ENCODE measurements at places on chromosomes 4 and X.
A peak's percentile ranks its signal among the peaks of the same experiment; 100 is the strongest.

GRCh38 chrX:37998586-37999262 lies 7.6 kb upstream of the SYTL5 start:
- DNase-seq: peak; percentile 10

GRCh38 chrX:119745283-119745848 lies 13.0 kb upstream of the SOWAHD start:
- DNase-seq: no peak

DNA sequence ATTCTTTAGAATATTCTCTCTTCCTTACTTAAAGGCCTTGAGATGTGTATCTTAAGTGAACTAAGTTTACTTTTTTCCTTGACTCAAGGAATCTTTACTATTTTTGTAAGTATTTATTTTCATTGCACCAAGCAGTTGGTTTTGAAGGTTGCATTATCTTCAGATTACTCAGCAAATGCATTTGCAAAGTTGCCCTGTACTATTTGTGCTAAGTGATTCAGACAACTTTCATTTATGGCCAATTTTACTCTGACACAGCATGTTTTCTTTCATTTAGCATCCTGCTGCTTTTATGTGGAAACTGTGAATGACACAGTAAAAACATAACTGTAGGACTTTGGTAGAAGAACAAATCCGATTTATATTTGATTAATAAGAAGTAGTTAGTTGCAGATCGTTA lies 191.0 kb downstream of the CCSER1 start:
- DNase-seq: peak; percentile 66

- DNase-seq: no peak
Observed at GRCh38 chr4:76626686-76627465, 191.8 kb downstream of the SHROOM3 start.

- no peak for DNase-seq
Observed at GRCh38 chr4:107252571-107252970, 216.5 kb upstream of the DKK2 start.

- no peak for DNase-seq
Observed at GRCh38 chr4:6986072-6986780, 56.9 kb upstream of the TADA2B start.

DNA sequence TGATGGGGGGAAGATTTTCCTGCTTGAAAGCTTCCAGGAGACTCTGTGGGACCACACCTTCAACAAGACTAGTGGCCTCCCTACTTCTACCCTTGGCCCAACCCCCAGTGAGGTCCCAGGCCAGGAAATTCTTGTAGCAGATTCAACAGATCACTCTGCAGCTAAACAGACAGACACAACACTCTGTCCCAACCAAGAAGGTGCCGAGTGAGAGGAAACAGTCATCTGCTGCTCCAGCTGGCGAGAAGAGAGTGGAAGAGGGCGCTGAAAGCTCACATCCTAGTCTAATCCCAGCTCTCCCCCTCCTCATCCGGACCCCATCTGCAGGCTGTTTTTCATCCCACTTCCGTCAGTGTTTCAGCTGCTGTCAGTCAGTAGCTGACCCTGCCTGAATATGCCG lies 63.4 kb downstream of the CHRDL1 start:
- DNase-seq: no peak

GRCh38 chr4:73127839-73128453 lies 58.4 kb upstream of the COX18 start:
- DNase-seq: no peak

- no peak for DNase-seq
Observed at GRCh38 chrX:31349515-31349914, 277.7 kb upstream of the FTHL17 start.

DNA sequence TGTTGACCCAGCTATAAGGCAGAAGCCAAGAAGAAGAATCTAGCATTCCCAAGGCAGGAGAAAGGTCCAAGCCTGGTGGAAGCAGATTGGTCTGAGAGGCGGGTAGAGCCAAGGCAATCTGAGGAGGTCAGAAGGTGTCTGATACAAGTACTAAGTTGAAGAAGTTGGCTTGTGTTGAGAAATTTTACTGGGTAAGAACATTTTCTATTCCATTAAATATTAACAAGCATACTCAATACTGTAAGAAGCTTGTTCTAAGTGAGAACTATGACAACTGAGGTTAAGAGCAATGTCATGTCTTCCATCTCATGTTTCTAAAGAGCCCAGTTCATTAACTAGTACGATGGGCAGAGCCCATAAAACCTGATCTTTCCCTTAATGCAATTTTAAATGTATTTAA lies 75.0 kb downstream of the FAM13A start:
- DNase-seq: no peak

GRCh38 chrX:70452143-70452733 lies 7.6 kb downstream of the DLG3 start:
- no peak for DNase-seq

GRCh38 chr4:76198411-76199237 lies 15.0 kb downstream of the SCARB2 start:
- DNase-seq: peak; percentile 50

GRCh38 chr4:113673450-113673849 lies 88.1 kb downstream of the CAMK2D start:
- DNase-seq: no peak

DNA sequence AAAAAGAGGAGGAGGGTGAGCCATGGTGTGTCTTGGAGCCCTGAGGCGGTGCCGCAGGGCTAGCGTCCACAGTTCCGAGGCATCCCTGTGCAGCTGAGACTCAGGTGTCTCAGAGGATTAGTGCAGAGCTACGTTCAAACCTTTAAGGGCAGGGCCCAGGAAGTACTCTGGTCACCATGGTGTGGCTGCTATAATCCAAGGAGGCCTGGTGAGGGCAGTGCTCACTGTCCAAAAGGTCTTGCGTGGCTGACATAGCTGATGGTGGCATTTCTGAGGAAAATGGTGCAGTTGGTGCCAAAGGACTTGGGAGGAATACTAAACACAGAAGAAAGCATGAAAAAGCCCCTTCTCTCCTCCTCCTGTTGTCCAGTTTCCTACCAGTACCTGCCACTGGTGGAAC lies 146.9 kb downstream of the DCHS2 start:
- no peak for DNase-seq

DNA sequence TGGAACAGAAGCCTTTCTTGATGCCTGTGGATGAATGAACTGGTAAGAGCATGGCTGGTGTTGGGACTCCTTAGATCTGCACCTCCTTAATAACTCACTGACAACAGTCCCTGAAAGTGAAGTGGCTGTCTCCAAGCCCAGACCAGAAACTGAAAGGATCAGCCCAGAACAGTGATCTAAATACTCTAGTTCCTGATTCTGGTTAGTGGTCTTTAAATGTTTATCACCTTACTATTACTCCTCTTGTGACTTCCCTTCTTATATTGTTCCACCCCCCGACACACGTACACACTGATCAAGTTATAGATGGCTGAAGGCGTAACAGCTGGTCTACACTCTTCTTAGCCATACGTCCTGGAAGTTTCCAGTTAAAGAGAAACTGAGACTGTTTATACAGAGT lies 33.8 kb upstream of the ARMCX2 start:
- DNase-seq: no peak

GRCh38 chr4:20015636-20016224 lies 236.0 kb upstream of the SLIT2 start:
- DNase-seq: no peak

GRCh38 chr4:7817877-7818398 lies 121.7 kb downstream of the AFAP1 start:
- DNase-seq: no peak

DNA sequence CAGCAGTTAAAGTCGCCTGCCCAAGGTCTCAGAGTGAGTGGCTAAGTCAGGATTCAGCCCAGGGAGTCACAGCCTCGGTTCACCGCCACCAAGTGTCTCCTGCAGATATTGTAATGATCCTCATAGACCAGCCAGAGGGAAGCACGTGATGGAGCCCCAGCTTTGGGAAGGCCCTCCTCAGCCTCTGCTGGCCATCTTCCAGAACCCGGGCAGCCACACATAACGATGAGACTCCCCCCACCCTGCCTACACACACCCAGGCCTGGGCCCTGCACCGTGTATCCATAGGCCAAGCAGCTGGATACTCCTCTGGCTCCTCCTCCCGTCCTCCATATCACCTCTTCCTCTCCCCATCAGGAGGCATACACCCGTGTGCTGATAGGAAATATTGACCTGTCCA lies 19.6 kb upstream of the SASH3 start:
- no peak for DNase-seq

DNA sequence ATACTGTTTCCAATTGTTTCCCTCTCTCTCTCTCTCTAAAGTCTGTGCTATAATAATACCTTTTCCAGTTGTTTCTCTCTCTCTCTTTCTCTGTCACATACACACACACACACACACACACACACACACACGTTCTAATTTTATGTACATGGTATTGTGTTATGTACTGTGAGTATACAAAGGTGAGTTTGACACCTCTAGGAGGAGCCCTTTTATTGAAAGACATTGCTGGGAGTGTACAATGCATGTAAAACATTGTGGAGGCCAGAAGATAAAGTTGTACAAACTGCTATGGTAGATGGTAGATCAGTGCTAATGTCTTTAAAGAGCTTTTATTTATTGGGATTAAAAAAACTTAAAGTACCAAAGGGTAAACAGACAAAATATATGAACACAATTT lies 53.6 kb downstream of the BLTP1 start:
- DNase-seq: no peak

DNA sequence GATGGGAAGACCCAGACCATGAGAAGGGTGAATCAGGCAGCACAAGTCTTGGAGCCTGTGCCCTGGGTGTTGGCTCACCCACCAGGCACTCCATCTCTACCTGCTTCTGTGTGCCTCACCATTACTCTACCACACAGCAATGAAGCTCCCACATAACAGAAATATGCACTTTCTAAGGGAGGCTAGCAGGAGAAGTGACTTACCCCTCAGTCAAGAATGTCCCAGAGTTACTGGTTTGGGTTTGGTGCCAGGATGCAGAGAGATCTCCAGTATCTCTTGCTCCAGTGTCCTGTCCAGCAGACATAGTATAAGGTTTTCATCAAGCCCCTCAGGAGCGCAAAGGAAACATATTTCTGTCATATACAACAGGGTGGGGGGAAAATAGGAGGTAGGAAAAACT lies 11.3 kb upstream of the RAB40A start:
- DNase-seq: no peak

DNA sequence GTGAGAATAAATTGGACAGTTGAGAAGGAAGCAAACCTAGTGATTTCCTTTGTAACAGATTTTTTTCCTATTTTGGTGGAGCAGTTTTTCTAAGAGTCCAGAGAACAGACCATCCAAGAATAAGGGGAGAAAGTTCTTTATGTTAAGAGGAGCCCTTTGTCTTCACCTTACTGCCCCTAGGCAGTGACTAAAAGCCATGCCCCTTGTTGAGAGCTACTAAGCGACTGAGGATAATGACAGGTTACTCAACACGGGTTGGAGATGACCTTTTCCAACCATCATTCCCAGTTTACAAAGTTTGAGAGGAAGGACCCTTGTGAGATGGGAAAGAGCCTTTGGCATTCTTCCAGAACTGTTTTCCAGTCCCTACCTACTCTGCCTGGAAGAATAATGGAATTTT lies 3.2 kb downstream of the CCDC160 start:
- DNase-seq: no peak

GRCh38 chr4:138196153-138196552 lies 46.0 kb downstream of the SLC7A11 start:
- no peak for DNase-seq

DNA sequence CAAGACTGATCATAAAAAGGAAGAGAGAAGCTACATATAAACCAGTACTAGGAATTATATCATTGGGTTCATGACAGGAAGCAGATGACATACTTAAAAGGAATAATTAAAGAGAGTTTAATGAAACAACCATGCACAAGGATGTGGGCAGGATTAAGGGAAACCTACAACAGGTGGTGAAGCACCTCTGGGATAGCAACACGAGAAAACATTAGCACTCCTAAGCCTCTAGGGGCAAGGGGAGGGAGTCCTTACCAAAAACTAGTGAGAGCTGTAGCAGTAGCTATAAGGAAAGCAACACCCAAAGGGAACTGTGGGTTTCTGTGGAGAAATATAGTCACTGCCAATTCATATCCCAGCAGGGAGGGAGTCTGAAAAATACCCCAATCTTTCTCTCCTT lies 7.2 kb upstream of the THOC2 start:
- DNase-seq: no peak

DNA sequence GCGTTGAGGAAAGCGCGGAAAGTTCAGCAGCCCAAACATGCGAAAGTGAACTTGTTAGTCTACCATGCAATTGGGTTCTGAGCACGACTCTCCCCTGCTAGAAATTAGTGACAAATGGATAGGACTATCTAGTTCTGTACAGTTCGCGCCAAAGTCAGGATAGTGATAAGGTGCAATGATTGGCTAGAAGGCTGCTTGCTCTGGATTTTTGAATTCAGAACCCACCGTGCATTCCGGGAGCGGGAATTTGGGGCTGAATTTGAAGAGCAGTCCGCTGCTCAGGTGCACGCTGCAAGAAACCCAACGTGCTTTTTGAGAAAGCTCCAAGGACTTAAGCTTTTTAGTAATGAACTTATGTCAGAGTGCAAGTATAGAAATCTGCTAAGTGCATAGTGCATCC lies 732 bp upstream of the ESX1 start:
- no peak for DNase-seq

GRCh38 chrX:46547857-46548256 lies 2.6 kb upstream of the ZNF674 start:
- DNase-seq: peak; percentile 49

DNA sequence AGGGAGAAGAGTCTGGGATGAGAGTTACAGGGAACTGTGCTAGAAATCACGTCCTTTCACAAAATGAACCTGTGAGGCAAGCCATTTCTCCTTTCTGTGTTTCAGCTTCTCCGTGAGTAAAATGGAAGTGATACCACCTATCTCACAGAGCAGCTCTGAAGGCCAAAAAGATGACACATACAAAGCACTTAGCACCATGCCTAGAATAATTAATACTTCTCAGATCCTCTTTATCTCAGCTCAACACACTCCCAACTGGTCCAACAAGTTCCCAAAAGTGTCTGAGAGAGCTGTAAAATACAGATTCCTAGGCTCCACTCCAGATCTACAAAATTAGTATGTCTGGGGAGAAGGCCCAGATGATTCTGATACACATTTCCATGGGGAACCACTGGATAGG lies 38.3 kb downstream of the LHFPL1 start:
- DNase-seq: no peak

DNA sequence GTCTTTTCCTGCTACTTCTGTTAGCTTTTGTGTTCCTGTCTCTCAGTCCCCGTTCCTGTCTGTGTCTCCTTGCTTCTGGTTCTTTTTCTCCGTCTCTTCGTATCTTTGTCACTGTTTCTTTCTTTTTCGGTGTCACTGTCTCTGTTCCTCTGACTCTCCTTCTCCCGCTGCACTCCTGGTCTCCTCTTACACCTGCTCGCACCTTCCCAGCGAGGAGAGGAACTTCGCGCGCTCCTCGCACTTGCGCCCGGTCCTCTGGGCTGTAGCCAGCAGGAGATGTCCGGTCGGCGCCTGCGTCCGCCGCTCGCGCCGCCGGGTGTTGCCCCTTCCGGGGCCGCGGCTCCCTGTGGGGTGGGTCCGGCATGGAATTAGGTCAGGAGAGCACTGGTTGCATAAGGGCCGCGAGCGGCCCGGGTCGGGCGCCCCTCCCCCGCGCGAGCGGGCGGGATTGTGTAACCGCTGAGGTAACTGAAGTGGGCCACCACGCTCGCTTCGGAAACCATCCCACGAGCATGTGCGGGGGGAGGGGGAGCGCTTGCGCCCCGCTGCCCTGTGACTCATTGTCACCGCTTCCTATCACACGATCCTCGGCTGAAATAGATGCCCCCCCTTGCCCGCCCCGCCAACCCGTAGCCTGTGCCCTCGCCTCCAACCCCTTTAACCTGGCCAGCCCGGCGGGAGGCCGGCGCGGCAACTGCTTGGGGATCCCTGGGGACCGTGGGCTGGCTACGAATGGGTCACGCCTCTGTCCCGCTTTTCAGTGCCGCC lies 1.6 kb downstream of the LONRF3 start:
- DNase-seq: no peak

Measured in fibroblast of skin of left quadriceps (primary cell).